ENCODE measurements at places on chromosomes 12 and 14. TPM values are rescaled to one million over a fixed set of nuclear protein-coding genes. Genes with fewer than 3 reads are reported as not detected.

Gene PLBD1
- polyA plus RNA-seq = 1.2 TPM

Gene MIP
- not detected for polyA plus RNA-seq

Gene GALNT16
- polyA plus RNA-seq = not detected

DNA sequence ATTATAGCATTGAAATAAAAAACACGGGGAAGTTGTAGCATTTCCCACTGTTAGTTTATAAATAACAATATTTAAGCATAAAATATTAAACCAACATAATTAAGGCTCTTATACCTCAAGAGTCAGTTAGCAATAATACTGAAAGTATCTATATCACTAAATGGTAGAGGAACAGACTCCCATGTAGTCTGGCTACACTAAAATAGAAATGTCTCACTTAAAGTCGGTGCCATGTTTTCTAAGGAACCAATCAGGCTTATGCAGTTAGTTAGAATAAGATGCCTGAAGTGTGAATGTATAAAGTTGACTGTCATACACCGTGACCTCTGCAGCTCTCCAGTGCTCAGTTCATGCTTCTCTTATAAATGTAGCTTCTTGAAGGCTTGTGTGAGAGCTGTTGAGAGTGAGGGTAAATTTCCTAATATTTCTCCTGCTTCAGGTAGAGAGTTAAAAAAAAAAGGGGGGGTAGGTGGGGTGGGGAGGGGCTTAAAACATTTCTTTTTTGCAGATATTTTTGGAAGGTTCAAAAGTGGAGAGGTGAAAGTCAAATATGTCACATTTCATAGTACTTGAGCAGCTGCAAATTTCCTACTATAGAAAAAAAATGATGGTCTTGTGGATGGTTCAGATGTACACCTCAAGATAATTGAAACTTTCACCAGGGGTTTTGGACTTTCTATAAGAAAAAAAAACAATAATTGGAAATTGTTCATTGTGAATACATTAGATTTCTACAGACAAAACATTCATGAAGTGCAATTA is 64.5 kb downstream of the PTCSC3 start:
- H3K36me3 ChIP-seq = no peaks in the 10 kb centered on the region
- no peak for DNase-seq
- peaks cover 54% of the 10 kb centered on the region for H3K27me3 ChIP-seq
- no peak overlapping the region for H3K4me3 ChIP-seq
- no peak overlapping the region for H3K27ac ChIP-seq

Gene FSCB
- polyA plus RNA-seq = not detected

DNA sequence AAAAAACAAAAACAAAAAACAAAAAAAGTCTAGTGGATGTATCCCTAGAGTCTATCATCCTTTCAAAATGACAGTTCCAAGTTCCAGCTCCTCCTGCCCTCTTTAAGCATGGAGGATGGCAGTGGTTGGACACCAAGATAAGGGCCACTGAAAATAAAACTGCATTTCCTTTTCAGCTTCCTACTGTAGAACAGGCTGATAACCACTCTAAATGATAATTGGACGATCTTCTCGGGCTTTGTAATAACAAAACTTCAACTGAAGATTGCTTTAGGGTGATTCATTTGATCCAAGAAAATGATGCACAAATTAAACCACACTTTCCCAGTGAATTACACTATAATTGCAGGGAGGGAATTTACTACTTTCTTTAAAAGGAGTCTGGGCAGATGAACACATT is 42.2 kb upstream of the CRACR2A start:
- H3K4me3 ChIP-seq = no peak overlapping the region
- peaks cover 37% of the 10 kb centered on the region for H3K36me3 ChIP-seq
- no peak for DNase-seq
- no peak overlapping the region for H3K27ac ChIP-seq

DNA sequence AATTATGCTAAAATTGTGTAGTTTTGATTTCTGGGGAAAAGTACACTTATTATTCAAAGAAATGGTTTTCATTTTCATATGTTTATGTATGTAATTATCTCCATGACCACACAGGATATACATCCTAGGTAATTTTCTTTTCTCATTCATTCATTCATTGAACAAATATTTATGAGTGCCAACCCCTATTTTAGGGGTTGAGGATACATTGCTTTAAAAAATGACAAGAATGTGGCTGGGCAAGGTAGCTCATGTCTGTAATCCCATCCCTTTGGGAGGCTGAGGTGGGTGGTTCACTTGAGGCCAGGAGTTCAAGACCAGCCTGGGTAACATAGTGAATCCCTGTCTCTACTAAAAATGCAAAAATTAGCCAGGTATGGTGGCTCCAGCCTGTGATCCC is 40.9 kb downstream of the SGPP1 start:
- H3K4me3 ChIP-seq = no peak overlapping the region
- H3K27ac ChIP-seq = no peak overlapping the region
- H3K27me3 ChIP-seq = no peaks in the 10 kb centered on the region

Gene KDM5A
- polyA plus RNA-seq = 60.1 TPM

GRCh38 chr14:96056509-96057422 is 17.6 kb downstream of the C14orf132 start:
- H3K27me3 ChIP-seq = peaks cover 16% of the 10 kb centered on the region
- no peaks in the 10 kb centered on the region for H3K36me3 ChIP-seq
- H3K27ac ChIP-seq = no peak overlapping the region

- H3K27me3 ChIP-seq = peaks cover 2% of the 10 kb centered on the region
- no peak overlapping the region for H3K27ac ChIP-seq
- H3K4me1 ChIP-seq = peaks cover 4% of the 10 kb centered on the region
- H3K36me3 ChIP-seq = no peaks in the 10 kb centered on the region
- no peak overlapping the region for H3K4me3 ChIP-seq
Measured at GRCh38 chr12:8894378-8894777, 19.9 kb upstream of the PHC1 start.

DNA sequence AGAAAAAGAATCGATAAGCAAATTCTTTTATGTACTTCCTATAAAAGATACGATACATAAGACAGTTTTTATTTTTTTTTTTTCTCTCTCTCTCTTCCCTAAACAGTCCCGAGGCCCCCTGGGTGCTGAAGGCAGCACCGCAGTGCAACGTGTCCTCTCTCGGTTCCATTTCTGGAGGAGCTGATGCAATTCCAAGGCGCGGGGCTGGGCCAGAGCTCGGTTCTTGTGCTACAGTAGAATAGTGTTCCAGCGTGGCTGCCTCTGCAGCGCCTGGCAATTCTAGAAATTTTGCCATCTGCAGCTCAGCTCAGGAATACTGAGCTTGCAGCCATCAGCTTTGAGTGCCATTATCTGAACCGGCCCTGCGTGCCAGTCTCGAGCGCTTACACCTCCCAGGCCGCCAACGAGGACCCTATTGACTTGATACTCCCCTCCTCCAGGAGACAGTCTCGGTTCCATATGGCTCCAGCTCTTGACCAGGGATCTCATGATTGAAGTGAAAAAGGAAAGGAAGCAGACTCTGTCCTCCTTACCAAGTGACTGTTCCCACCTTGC is 630 bp downstream of the ALDH1L2 start:
- H3K36me3 ChIP-seq = peaks cover 2% of the 10 kb centered on the region
- no peak overlapping the region for H3K27ac ChIP-seq
- DNase-seq = no peak
- H3K4me3 ChIP-seq = peak overlapping the region; percentile 73
- H3K27me3 ChIP-seq = peaks cover 30% of the 10 kb centered on the region
- peaks cover 7% of the 10 kb centered on the region for H3K4me1 ChIP-seq

GRCh38 chr12:12007001-12007712 is 63.6 kb upstream of the BCL2L14 start:
- peak overlapping the region; percentile 95 for H3K27ac ChIP-seq
- peak overlapping the region; percentile 92 for H3K4me3 ChIP-seq
- no peaks in the 10 kb centered on the region for H3K36me3 ChIP-seq
- no peaks in the 10 kb centered on the region for H3K27me3 ChIP-seq
- no peak for DNase-seq

DNA sequence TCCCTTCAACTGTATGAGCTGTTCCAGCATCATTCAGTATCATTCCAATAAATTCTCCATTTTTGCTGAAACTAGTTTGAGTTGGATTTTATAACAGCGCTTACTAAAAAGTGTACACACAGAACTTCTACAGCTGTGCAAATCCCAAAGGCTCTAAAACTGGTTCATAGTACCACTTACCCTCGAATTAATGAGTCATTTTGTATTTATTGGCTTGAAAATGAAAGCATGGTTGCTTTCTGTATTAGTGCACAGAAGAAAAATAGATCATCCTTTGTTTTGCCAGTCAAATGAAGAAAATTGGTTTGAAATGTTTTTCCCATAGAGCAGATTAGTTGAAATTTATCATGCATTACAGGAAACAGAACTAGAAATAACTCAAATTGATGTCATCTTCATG is 268.3 kb upstream of the CPNE8 start:
- H3K4me3 ChIP-seq = no peak overlapping the region
- H3K36me3 ChIP-seq = no peaks in the 10 kb centered on the region
- H3K4me1 ChIP-seq = no peaks in the 10 kb centered on the region
- no peak for DNase-seq
- no peaks in the 10 kb centered on the region for H3K27me3 ChIP-seq

Gene CPNE6
- not detected for polyA plus RNA-seq

DNA sequence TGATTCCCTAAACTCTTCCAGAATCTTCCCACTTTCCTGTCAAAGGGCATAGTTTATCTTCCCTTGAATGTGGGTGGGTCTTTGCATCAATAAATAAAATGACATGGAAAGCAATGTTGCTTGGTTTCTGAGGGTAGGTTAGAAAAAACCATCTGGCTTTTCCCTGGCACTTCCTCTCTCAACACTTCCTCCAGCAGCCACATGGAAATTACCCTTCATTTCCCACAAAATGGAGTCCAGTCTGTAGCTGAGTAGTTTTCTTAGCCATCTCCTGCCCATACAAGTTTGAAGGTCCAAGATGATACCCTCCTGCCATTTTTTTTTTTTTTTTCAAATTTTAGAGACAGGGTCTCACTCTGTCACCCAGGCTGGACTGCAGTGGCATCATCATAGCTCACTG is 11.1 kb upstream of the NDUFA12 start:
- H3K4me1 ChIP-seq = peaks cover 9% of the 10 kb centered on the region
- no peaks in the 10 kb centered on the region for H3K27me3 ChIP-seq
- H3K4me3 ChIP-seq = no peak overlapping the region
- no peak overlapping the region for H3K27ac ChIP-seq

DNA sequence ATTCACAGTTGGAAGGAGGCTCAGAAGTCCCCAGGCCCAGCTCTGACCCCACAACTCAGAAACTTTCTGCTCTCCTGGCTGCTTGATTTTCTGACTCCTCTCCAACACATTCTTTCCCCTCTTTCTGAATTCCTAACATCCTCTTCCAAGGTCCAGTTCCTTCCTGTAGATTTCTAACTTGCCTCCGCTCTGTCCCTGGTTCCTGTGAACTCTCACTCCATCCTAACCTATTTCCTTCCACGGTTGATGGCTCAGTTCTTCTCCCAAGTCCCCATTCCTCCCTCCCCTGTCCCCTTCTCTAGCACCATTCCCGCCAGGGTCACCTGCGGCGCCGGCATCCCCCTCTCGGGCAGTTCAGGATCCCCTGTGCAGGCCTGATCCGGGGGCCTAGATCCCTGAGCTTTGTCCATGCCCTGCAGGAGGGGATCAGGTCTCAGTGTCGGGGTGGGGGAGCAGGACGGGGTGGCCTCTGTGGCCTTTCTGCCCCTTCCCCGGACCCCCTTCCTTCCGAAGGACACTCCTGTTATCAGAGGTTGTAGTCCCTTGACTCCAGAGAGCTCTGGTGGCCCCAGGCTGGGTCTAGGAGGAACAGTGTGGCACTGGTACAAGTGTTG is 6.0 kb upstream of the SLC22A17 start:
- H3K27ac ChIP-seq = no peak overlapping the region
- no peak overlapping the region for H3K4me3 ChIP-seq
- H3K4me1 ChIP-seq = no peaks in the 10 kb centered on the region
- no peak for DNase-seq
- no peaks in the 10 kb centered on the region for H3K36me3 ChIP-seq
